ENCODE measurements at places on chromosomes 6 and 20. TPM values are rescaled to one million over a fixed set of nuclear protein-coding genes. Genes with fewer than 3 reads are reported as not detected.

IMPG1 gene
- total RNA-seq = not detected

TMEM14C gene
- total RNA-seq = 151 TPM

SNRPB gene
- 1,000 TPM for total RNA-seq

PSORS1C1 gene
- total RNA-seq = 4.2 TPM

PRSS16 gene
- total RNA-seq = 3.2 TPM

FAM209B gene
- total RNA-seq = 0.22 TPM

PLCG1 gene
- 45.7 TPM for total RNA-seq

BACH2 gene
- 0.42 TPM for total RNA-seq

ZNF512B gene
- total RNA-seq = 12.2 TPM

VIP gene
- total RNA-seq = not detected

VGLL2 gene
- not detected for total RNA-seq

NKX2-4 gene
- not detected for total RNA-seq

EDN3 gene
- 3.0 TPM for total RNA-seq

ERMARD gene
- 6.6 TPM for total RNA-seq

C6orf15 gene
- total RNA-seq = not detected

TRAPPC3L gene
- not detected for total RNA-seq

RWDD2A gene
- 1.9 TPM for total RNA-seq

ENPP4 gene
- total RNA-seq = 0.29 TPM

POM121L2 gene
- not detected for total RNA-seq

CTCFL gene
- not detected for total RNA-seq

IRF4 gene
- 0.46 TPM for total RNA-seq

TBXT gene
- total RNA-seq = not detected

SEC23B gene
- total RNA-seq = 60.9 TPM

IL17A gene
- not detected for total RNA-seq

CCN6 gene
- total RNA-seq = not detected

RAET1L gene
- total RNA-seq = 0.35 TPM

FKBP1C gene
- 1.8 TPM for total RNA-seq

SH3BGRL2 gene
- 0.34 TPM for total RNA-seq

MEP1A gene
- total RNA-seq = not detected

OR2J2 gene
- total RNA-seq = not detected

SLC17A2 gene
- not detected for total RNA-seq

TUBB2A gene
- total RNA-seq = 96.7 TPM

MYBL2 gene
- 80.7 TPM for total RNA-seq

MAP1LC3A gene
- total RNA-seq = 19.2 TPM

RBM24 gene
- 7.9 TPM for total RNA-seq

OPRL1 gene
- 0.97 TPM for total RNA-seq

TCEA2 gene
- 45.4 TPM for total RNA-seq

DDRGK1 gene
- total RNA-seq = 73.3 TPM

SIRPD gene
- not detected for total RNA-seq

ANKEF1 gene
- total RNA-seq = 6.0 TPM

ADGB gene
- not detected for total RNA-seq

BTN2A1 gene
- total RNA-seq = 19.1 TPM

PRR18 gene
- total RNA-seq = 0.06 TPM

TEAD3 gene
- 7.9 TPM for total RNA-seq

PLCB1 gene
- total RNA-seq = 0.40 TPM

ZBP1 gene
- total RNA-seq = 0.04 TPM

OR12D3 gene
- not detected for total RNA-seq

SYS1 gene
- total RNA-seq = 22.2 TPM
